NCI-H1930 (cell line): ENCODE measurements at places on chromosomes 7 and 10.

GRCh38 chr10:13809427-13809826 lies 222.7 kb downstream of the PRPF18 start:
- no peak for DNase-seq

DNA sequence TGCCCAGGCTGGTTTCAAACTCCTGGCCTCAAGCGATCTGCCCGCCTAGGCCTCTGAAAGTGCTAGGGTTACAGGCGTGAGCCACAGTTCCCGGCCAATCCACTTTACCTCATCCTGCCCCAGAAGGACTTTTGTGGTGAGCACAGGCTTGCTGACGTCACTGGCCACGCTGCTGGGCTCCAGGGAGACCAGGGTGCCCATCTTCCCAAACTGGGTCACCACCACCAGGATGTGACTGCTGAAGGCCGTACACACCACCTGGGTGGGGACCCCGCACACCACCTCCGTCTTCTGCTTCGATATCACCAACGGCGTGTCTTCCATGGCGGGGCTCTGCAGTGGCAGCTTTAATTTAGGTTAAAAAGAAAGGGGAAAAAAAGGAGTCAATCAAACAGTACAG lies 816 bp downstream of the PSMG3 start:
- no peak for DNase-seq

- no peak for DNase-seq
Observed at GRCh38 chr7:149459540-149460452, 1.1 kb downstream of the ZNF777 start.

DNA sequence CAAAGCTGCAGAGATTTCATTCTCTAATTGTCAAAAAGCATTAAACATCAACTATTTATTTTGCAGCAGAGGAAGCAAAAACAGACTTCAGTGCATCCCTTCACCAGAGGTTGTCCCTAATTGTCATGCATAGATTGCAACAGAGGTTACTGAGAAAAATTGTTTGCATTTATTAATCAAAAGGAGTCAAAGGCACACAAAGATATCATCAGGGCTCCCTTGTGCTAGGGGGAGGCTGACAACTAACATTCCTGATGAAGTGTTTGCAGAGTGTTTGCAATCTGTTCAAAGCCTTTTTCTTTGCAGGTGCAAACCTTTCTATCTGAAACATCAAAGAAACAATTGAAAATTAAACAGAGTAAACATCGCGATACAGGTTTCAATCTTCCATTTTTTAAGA lies 227.5 kb downstream of the TEX36 start:
- DNase-seq: no peak

DNA sequence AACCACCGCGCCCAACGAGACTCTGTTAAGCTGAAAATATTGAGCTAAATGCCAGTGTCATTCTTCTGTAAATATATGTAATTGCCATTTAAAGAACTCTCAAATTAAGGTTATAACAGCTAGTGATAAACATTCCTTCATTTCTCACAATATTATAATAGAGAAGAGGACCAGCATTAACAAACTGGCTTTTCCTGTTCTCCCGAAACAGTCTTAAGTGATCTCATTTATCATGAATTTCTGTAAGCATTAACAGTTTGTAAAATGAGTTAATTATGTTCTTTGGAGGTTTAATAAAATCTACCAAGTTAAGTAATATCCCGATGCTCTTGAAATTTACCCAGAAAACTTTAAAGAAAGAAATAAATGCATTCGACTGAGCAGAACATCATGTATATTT lies 352.8 kb downstream of the KCNMA1 start:
- no peak for DNase-seq

- DNase-seq: no peak
Observed at GRCh38 chr7:26553582-26553981, 261.9 kb downstream of the SNX10 start.

DNA sequence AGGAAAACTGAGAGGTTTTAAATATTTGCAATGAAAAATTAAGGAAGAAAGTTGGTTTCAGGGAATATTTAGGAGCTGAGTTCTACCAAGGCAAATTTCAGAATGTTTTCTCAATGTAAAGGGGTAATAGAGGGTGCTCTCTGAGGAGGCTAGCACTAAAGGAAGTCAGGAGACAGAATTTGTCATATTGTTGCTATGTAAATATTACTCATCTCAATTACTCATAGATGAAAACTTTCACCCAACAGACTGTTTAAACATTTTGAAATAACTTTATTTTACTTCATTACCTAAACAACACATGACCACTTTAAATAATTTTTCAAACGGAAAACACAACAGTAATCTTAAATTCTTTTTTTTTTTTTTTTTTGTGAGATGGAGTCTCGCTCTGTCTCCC lies 274.8 kb upstream of the NRG3 start:
- DNase-seq: no peak

DNA sequence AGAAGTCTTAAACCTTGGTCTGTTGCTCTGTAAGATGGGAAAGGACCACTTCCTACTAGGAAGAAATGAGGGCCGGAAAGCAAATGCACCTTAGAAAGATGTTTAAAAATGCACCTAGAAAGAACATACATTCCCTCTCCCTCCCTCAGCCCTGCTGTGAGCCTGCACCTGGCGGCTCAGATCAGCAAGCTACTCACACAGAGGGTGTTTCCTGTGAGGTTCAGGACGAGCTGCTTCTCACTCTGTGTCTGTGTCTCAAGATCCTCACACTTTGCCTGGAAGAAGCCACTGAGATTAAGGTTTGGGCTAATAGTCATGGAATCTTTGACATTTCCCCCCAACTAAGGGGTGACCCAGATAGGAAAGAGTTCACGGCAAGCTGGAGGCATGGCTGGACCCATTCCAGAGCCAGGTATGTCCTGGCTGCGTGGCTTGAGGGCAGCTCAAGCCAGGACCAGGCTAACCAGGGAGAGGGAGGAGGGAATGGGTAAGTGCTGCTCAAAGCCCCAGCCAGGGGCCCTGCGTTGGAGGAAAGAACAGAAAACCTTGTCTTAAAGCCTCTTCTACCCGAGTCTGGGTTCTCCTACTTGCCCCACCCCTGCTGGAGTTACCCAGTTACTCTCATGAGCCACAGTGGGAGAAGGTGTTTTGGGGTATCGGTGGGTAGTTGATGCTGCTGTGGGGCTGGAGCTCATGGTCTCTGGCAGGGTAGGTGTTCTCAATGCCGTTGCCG lies 47.5 kb downstream of the PODXL start:
- no peak for DNase-seq

GRCh38 chr10:65555192-65555591 lies 1370.6 kb upstream of the LRRTM3 start:
- no peak for DNase-seq

DNA sequence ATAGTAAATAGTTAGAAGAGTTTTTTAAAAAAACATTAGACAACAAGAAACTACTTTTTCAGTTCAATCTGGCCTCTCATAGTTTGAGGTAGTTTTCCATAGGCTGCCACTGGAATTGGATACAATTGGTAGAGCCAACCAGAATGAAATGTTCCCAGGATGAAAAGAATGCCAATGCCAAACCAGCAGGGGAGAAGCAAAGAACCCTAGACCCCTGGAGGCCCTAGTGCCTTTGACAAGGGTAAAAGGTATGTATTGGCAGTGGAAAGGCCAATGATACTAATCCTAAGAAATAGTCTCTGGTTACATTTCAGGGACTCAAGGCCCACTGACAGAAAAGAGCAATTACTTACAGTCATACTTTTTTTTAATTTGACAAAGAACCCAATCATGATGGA lies 77.4 kb upstream of the SEM1 start:
- no peak for DNase-seq

- no peak for DNase-seq
Observed at GRCh38 chr7:35508623-35509400, 186.1 kb downstream of the HERPUD2 start.

- DNase-seq: no peak
Observed at GRCh38 chr7:50317221-50317678, 12.7 kb downstream of the IKZF1 start.

DNA sequence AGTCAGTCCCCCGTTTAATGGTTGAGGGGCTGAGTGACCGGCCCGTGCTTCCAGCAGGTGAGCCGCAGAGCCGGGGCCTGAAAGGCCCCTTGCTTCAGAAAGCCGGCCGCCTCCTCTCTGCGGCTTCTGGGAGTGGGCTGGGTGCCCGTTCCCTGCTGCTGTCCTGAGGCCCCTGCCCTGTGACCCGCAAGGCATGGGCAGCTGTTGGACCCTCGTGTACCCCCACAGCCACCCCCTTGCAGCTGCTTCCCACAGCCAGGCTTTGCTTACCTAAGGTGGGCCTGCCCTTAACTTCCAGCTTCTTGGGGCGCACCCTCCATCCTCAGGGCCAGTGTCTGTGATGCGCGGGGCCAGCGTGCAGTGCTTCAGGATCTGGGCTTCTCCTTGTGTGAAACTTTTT lies 26.6 kb downstream of the PFKFB3 start:
- no peak for DNase-seq

- no peak for DNase-seq
Observed at GRCh38 chr10:109958059-109958458, 34.7 kb upstream of the XPNPEP1 start.

DNA sequence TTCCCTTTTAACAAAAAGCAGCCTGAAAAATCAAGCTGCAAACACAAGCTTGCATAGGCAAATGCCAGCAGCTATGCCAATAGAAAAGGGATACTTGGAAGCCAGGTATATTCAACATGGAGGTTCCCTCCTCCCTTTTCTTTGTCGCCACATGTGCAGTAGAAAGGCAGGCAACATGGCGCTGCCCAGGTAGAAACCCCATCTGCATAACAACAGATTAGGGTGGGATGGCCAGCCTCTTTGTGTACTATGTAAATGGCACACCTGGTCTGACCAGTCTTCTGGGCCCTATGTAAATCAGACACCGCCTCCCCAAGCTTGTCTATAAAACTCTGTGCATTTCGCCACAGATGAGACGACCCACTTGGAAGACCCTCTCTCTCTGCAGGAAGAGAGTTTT lies 58.1 kb downstream of the CCDC3 start:
- DNase-seq: no peak

DNA sequence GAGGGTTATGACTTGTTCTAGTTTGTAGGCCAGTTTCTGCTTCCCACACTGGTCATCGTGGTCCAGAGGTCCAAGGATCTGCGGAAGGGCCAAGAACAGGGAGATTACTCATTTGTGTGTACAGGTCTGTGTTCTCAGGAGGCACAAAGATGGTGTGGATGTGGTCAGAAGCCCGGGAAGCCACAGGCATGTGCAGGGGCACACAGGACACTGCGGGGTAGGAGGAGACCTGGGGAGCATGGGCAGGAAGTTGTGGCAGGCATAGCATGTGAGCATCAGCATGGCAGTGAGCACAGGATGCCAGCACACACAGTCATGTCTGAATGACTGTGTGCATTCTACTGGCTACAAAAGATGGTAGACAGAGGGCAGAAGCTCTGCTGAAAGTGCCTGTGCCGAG lies 445.8 kb downstream of the PLXNA4 start:
- no peak for DNase-seq

DNA sequence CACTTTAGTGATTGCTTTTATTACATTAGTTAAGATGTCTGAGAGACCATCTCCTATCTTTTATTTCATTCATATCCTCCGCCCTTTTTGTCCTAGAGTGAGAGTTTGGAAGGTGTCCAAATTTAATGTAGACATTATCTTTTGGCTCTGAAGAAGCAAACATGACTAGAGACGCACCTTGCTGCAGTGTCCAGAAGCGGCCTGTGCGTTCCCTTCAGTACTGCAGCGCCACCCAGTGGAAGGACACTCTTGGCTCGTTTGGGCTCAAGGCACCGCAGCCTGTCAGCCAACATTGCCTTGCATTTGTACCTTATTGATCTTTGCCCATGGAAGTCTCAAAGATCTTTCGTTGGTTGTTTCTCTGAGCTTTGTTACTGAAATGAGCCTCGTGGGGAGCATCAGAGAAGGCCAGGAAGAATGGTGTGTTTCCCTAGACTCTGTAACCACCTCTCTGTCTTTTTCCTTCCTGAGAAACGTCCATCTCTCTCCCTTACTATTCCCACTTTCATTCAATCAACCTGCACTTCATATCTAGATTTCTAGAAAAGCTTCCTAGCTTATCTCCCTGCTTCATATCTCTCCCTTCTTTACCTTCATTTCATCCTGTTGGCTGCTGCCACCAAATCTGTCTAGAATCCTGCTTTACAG lies 10.4 kb upstream of the CLCN1 start:
- peak; percentile 5 for DNase-seq

- no peak for DNase-seq
Observed at GRCh38 chr7:48025624-48026023, 3.3 kb downstream of the SUN3 start.

GRCh38 chr10:132642732-132643008 lies 105.1 kb downstream of the INPP5A start:
- DNase-seq: no peak

DNA sequence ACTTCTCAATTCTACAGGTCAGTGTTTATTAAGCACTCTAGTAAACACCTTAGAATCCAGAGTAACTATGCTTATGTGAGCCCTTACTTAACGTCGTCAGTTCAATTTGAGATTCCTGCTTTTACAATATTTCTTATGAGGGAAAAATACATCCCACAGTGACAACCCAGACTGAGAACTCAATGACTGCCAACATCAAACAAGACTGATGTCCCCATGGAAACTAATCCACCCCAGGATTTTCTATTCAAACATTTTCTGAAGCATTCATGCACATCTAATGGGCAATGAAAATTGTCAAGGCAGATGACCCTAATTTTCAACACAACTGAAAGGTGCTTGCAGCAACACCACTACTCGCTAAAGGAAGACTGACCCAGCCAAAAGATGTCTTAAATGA lies 67.0 kb downstream of the ATE1 start:
- peak; percentile 15 for DNase-seq

GRCh38 chr7:113717739-113718138 lies 201.1 kb downstream of the PPP1R3A start:
- DNase-seq: no peak

DNA sequence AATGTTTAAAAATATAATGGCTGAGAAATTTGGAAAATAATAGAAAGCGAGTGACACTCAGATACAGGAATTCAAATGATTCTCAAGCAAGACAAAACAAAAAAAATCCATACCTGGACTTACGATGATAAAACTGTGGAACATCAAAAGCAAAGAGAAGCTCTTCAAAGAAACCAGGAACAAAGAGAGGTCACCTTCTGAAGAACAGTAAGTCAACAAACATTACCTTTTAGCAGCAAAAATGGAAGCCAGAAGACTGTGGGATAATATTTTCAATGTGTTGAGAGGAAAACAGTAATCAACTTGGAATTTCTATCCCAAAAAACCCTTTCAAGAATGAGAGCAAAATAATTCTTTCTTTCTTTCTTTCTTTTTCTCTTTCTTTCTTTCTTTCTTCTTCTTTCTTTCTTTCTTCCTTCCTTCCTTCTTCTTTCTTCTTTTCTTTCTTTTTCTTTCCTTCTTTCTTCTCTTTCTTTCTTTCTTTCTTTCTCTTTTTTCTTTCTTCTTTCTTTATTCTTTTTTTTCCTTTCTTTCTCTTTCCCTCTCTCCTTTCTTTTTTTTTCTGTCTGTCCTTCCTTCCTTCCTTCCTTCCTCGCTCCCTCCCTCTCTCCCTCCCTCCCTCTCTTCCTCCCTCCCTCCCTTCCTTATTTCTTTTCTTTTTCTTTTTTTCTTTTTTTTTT lies 1.8 kb upstream of the CPA5 start:
- DNase-seq: no peak
